ENCODE measurements at places on chromosomes 6 and 20.

- DNase-seq = no peak
Measured at GRCh38 chr6:53906842-53907241, 112.0 kb downstream of the LRRC1 start.

DNA sequence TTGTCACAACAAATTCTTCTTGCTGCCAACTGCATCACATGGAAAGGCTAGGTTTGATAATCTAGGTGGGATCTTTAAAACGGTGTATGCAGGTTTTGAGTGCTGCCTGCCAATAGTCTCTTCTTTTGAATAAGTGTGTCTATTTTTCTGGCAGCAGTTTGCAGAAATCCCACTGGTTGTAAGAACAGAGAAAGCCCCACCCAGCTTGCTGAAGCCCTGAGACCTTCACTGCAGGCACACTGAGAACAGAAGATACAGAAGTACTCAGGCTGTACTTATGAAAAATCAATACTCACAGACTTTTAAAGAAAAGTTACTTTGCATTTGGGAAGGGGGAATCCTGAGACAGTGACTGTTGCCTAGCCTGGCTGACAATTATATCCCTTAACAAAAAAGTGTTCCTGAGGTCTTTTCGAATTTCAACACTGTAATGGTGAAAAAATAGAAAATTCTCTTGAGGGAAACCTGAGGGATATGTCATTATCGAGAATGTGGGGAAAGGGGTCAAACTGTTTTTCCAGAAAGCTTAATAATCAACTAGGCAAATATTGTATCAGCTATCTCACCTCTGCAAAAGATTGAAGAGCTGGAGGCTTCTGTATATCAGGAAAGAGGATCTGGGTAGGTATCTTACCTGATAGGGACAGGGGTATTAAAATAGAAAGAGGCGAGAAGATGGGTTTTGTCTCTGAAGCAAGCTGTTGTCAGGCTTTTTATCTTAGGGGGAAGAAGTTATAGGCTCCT is 199.9 kb downstream of the LRFN2 start:
- no peak for DNase-seq

DNA sequence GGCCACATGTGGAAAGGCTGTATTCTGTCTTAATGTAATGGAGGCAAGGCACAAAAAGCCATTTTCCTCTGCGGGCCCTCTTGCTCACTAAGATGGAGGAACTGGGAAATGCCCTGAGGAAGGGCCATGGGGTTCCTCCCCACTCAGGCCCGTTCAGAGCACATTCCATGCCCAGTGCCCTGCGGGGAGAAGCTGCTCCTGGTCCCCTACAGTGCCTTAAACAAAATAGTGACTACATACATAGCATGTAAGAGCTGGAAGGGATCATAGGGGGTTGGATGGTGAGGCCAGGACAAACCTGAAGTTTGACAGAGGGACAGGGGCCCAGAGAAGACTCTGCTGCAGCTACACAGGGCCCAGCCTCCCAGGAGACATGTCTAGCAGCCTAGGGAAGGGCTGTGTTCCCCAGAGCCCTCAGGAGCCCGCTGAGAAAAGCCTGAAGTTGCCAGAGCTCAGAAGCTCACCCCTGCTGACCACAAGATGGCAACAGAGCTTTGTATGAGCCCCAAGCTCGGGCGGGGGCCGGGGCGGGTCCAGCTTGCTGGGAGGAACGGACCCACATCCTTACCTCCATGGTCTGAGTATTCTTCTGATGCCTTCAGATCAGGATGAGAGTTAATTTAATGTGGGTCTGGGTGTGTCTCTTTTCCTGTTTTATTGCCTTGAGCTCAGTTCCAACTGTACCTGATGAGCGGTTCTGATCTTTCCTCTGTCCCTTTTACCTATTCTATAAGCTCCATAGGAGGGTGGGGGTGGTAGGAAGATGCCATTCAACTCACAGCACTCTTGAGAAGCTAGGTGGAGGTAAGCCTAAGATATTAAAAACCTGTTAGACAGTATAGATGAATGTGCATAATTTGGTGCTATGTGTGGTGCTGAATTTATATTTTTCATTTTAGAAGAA is 242.9 kb downstream of the CDC5L start:
- peak; percentile 20 for DNase-seq

DNA sequence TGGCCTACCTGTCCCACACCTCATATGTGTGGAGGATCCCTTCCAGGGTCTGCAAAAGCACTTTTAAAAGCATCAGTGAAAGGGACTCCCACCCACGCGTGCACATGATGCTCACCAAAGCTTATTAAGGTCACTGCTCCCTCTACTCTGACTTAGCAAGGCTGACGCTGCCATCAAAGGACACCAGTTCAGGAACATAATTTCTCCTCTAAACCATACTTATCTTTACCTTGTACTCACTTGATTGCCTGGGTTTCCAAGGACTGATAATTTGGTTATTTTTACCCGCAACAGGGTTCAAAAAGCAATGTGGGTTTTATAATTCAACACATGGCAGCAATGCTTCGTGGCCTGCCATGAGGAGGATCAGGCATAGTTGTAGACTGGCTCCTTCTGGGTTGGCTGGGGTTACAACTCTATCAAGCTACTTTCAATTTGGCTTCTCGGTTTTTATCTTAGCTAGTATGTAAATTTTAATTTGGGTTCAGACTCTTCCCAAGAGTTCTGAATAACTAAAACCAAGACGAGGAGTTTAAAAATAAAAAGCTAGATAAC is 52.2 kb upstream of the EMILIN3 start:
- DNase-seq = no peak

DNA sequence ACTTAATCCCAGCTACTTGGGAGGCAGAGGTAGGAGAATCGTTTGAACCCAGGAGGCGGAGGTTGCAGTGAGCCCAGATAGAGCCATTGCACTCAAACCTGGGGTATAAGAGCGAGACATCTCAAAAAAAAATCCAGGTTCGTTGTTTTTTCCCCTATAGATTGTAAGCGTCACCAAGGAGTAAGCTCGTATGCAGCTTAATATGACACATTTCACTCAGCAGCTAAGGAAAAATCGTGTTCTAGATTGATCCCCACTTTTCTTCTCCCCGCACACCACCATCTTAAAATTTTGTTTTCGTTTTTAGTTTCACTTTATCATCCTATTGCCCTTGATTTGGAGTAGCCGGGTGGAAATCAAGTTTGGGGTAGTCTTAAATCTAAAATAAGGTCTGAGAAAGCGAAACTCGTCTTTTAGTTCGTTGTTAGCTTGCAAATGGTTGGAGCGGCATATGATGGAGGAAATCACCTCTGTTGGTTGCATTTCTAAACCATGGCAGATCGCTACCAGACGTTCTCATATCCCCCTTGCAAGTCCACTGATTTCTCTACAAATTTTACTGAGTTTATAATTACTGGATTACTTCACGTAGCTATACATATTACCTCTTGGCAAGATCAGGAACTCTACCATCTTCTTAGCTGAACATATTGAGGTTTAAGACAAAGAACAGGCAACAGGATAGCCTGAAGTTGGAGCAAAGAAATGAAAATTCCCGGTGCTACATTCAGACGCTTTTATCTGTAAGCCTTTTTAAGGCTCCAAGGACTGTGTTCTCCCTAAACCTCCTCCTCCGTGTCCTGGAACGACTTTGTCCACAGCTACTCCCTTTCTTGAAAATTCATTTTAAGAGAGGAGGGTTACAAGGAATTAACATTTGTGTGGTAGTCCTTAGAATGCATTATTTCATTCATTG is 91.1 kb upstream of the BTN3A2 start:
- no peak for DNase-seq

- no peak for DNase-seq
Measured at GRCh38 chr20:3235666-3236324, 3.2 kb downstream of the SLC4A11 start.

DNA sequence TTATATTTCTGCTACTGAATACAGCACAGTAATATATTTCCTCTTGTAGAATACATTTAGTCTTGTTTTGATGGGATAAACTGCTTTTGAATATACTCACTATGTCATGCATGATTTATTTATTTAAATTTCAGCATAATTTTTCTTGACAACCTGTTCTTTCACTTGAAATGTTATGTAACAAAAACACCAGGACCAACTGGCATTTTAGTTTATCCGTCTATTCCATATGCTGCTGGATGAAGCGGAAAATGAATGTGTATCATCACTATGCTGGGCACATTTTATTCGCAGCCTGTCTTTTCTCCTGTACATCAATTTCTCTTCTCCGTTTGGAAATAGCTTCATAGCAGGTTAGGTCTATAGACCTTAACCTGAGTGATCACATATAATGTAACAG is 206.8 kb upstream of the PLCB4 start:
- DNase-seq = no peak

- DNase-seq = no peak
Measured at GRCh38 chr6:54415517-54415916, 107.3 kb downstream of the TINAG start.

GRCh38 chr6:23630726-23631635 is 495.0 kb upstream of the NRSN1 start:
- DNase-seq = no peak

GRCh38 chr6:150514806-150515380 is 84.8 kb upstream of the PLEKHG1 start:
- no peak for DNase-seq

DNA sequence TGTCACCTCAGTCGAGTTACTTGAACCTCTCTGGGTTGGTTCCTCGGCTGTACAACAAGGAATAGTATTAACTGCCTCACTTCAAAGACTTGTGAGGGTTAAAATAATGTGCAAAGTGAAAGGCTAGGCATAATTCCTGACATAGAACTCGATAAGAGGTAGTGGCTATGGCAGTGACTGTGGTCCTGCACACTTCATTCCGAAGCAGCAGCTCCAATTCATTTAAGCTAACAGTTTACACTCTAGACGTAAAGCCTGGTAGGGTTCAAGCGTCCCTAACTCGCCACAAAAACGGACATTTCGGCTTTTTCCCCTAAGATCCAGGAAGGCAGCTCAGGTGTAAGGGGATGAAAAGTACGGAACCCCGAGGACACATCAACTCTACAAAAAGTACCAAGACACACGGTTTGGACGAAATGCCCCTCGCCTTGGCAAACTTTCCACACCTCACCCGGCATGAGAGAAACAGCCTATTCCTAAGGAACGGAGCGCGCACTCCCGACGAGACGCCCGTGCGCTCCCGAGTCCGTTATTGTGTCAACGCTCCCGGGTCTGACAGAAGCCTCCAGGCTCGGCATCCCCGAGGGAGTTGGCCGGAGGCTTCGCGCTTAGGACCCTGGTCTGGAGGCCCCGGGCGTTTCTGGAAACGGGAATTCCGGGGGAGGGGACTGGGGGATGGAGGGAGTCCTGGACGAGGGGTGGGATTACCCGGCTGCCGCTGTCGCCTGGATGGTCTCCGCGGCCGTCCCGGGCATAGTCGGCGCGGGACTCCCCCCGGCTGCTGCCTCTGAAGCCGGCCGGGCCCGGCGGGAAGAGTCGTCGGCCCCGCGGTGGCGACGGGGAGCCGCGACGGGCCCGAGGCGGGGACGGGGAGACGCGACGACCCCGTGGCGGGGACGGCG is 937 bp downstream of the ZNF318 start:
- DNase-seq = no peak

- no peak for DNase-seq
Measured at GRCh38 chr20:3405139-3405538, 2.3 kb downstream of the DNAAF9 start.

- DNase-seq = no peak
Measured at GRCh38 chr6:84390334-84390733, 162.9 kb upstream of the CEP162 start.

- no peak for DNase-seq
Measured at GRCh38 chr20:16485401-16485800, 87.8 kb downstream of the KIF16B start.

- DNase-seq = no peak
Measured at GRCh38 chr20:16865406-16865805, 117.2 kb downstream of the OTOR start.

- DNase-seq = no peak
Measured at GRCh38 chr6:64680446-64680845, 1026.6 kb downstream of the EYS start.

GRCh38 chr6:42158631-42159030 is 14.5 kb upstream of the GUCA1A start:
- DNase-seq = no peak

- DNase-seq = no peak
Measured at GRCh38 chr20:50312682-50313521, 122.3 kb downstream of the CEBPB start.

DNA sequence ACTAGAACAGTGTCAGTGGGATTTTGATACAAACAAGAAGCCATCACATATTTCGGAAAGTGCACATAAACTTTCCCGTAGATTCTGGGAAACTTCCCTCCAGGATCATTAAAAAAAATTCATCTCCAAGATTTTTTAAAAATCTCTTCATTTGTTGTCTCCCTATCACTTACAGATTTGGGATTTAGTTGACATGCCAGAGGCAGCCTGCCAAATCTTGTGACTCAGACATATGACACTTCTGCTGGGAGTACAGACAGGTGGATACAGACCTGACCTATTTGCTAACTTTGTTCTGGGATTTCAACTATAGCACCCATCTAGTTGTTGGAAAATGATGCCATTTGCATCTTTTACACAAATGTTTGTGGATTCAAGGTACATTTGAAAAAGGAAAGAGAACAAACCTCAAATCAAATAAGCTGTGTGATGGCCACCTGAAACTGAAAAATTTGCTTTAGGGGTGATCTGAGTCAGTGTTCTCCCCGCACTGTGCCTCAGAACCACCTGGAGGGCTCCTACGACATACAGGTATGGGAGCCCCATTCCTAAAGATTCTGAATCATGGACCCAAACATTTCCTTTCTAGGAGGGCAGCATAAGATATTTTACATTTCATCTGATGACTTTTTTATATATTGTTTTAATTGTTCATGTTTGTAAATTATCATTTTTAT is 21.9 kb upstream of the CD2AP start:
- no peak for DNase-seq

DNA sequence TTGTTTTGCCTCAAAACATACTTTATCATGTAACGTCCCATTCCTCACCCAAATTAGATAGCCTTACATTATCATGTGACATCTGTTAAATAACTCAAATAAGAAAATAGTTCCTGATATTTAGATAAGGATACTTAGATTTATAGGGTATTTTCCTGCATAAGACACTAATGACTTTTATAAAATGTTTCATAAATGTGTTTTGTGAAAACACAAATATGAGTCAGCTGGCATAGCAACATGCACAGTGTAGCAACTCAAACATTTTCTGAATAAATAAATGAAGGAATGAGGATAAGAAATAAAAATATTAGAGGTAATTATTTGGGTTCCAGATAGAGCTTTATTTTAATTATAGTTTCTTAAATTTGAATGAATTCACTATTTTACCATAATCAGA is 460.4 kb upstream of the PLCB4 start:
- no peak for DNase-seq

- DNase-seq = peak; percentile 71
Measured at GRCh38 chr20:13029687-13030375, 21.1 kb downstream of the SPTLC3 start.

DNA sequence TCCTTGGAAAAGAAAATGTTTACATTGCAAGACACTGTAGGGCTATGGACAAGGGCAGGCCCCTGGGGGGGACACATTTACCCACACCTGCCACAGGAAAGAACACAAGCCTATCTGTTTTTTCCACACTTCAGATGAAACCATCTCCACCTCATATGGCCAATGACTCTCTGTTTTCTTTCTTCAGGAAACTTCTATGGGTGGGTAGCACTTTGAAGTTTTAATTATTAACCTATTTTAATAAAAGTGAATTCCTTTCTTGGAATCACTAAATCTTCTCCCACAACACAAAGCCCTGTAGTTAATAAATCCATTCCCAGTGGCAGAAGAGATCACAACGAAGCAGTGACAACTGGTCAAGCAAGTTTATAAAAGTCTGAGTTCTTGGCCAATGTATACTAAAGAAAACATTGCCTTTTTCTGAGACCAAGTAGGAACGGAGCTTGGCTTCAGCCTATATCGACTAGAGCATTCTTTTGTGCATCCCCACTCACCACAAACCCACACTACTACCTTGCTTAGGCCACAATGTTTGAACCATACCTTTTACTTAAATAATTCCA is 125.1 kb upstream of the CARMIL1 start:
- DNase-seq = no peak

GRCh38 chr6:137323860-137324259 is 104.7 kb upstream of the IFNGR1 start:
- DNase-seq = no peak
